ENCODE measurements at places on chromosomes 4 and X.

DNA sequence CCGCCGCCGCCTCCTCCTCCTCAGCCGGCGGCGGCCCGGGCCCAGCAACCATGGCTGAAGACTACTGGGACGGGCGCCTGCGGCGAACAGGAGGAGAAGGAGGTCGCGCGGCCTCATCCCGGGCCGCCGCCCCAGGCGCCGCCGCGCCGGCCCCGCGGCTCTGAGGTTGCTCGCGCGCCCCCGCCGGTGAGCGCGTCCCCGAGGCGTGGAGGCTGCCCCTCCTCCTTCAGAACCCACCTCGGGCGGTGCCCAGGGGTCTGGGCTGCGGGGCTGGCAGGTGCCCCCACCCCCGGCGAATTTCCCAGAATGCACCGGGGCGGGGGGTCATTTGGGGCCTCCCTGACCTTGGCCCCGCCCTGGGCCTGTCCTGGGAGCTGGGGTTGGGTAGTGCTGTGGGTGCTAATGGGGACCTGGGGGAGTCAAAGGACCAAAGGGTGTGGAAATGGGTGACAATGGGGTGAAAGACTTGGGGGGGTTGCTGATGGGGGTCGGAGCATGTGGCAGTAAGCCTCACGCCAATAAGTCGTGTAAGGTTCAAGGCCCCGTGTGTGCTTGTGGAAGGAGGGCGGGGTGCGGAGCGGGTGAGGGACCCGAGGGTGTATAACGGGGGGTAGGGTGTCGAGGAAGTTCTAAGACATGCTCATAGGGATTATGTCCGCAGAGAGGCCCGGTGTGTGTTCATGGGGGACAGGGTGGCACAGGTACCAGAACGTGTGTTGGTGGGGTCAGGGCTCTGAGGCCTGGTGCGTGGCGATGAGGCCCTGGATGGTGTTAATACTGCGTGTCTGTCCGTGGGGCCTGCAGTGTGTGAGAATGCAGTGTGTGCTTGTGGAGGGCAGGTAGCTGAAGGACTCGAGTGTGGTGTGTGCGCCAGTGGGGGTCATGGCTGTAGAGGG lies 687 bp downstream of the CDK16 start:
- peak; percentile 28 for DNase-seq

DNA sequence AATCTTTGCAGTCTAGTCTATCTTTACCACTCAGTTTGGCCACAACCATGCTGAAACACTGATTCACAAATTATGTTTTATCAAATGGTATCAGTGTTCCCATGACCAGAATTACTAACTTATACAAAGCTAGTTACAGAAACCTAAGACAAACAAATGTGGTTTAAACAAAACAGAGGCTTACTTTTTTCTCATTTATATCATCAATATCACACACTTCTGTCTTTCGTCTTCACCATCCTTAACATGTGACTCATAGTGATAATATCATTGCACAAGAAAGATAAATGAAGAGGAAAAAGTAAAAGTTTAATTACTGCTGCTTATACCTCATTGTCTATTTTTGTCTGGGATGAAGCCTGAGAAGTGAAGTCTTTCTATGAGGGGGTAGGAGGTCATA lies 406.6 kb downstream of the PCDH10 start:
- DNase-seq: no peak

DNA sequence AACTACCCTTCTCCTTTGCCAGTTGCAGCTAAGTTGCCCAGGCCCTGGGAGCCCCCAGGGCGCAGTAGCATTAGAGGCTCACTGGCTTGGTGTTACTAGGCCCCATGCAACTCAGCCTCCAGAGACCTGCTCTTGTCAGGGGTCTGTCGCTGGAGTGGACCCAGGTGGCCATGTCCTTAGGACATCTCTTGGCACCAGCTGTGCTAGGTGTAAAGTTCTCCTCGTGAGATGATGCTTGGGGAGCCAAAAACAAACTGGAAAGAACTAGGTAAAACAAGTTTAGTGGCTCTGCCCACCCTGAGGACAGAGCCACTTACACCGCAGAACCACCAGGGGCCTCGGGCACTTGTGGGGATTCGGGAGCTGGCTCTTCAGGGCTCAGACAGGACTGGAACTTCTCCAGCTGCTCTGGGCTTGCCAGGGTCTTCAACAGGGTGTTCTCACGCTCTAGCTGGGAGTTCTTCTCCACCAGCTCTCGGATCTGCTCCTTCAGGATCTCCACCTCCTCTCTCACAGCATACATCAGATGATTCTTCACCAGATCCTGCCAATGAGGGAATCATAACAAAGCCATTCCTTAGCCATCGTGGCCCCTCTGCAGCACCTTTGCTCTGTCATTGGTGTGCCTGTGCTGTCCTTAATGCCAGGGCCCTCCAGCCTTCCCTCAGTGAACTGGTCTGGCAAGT lies 61.2 kb downstream of the TSC22D3 start:
- DNase-seq: no peak

- no peak for DNase-seq
Observed at GRCh38 chr4:99624141-99624719, 33.4 kb downstream of the C4orf54 start.

- no peak for DNase-seq
Observed at GRCh38 chr4:104491481-104492182, 3.1 kb downstream of the CXXC4 start.

DNA sequence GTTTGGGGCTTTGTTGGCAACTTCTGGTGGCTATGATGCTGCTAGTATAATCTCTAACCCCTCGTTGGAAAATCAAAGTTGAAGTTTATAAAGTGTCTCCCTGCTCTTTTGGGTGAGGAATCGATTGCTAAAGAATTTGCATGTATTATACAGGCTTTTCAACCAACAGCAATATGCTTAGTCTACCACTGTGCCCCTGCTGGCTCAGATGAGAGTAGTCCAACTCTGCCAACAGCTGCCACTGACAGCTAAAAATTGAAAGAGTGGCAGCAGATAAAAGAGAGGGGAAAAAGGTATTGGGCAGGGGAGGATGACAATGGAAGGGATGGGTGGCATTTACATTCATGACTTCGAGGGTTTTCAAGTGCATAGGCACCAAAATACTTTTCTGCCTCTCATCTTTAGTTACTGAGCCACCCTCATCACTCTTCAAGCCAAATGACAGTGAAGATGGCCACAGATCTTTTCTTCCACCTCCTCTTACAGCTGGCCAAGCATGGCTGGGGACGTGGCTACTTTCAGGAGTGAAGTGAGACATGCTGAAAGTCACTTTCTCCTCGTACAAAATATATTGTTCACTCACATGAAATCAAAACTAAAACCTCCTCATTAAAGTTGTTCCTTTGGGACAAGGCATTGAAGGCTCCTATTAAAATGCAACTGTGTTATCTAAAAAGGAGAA lies 2.7 kb upstream of the GRIA3 start:
- DNase-seq: no peak

DNA sequence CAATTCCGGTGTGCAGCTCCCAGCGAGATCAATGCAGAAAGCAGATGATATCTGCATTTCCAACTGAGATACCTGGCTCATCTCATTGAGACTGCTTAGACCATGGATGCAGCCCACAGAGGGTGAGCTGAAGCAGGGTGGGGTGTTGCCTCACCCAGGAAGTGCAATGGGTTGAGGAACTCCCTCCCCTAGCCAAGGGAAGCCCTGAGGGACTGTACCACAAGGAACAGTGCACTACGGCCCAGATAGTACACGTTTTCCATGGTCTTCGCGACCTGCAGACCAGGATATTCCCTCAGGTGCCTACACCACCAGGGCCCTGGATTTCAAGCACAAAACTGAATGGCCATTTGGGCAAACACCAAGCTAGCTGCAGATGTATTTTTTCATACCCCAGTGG lies 150.0 kb downstream of the TET2 start:
- no peak for DNase-seq

DNA sequence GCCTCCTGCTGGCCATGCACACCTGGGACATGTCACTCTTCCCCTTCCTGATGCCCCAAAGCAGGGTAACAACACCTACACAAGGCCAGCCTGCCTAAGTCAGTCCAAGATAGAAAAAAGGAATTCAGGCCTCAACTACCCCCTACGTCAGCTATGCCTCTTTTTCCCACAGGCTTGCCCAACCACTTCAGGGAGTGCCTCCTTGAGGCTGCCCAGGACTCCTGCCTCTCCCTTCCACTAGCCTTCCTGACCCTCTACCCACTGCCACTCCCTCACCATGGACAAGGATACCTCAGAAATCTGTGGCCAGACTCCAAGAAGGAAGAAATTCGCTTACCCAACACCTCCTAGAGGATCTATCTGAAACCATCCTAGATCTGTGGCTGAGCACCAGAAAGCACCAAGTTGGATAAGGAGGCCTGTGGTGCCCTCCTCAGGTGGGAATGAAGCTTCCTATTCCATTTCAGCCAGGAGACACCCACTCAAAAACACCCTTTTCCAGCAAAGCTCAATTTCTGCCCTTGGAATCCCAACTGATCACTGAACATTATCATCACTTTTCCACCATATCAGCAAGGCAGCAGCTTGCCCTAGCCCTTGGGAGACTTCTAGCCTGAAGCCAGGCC lies 1.8 kb downstream of the KDM5C start:
- no peak for DNase-seq

GRCh38 chr4:56186808-56187523 lies 200.3 kb downstream of the AASDH start:
- no peak for DNase-seq

- DNase-seq: no peak
Observed at GRCh38 chr4:141703497-141703896, 67.1 kb downstream of the IL15 start.

DNA sequence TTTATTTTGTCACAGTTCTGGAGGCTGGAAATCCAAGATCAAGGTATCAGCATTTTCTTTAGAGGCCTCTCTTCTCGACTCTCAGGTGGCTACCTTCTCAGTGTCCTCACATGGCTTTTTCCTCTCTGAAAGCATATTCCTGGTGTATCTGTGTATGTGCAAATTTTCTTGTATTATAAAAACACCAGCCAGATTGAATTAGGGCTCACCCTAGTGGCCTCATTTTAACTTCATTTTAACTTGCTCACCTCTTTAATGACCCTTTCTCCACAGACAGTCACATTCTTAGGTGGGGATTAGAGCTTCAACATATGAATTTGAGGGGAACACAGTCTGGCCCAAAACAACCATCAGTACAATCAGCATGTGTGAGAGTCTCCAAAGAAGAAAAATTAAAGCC lies 542.4 kb upstream of the FAM241A start:
- DNase-seq: no peak

DNA sequence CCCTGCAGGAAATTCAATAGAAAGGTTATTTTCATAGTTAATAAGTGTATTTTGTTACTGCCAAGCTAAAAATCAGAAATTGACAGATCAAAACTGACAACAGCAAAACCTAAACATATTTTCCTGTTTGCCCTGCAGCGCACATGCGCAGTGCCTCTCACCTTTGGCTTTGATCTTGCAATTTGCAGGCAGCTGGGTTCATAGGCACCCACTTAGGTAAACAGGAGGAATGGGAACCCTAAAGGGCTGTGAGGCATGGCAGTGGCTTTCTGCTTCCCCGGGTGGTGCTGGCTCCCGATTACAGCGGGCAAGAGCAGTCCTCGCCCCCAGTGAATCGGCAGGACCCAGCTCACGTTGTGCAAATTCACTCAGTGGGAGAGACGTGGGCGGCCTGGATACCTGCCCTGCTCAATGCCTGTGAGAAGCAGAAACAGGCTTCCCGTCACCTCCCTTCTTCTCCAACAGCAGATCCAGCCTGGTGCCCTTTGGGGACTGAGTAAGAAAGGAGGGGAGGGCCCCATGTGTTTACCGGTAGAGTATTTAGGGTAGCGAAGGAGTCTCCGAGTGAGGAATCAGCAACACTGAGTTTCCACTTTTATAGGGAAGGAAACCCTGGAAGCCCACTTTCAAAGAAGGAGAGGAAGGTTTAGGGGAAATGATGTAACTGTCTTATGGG lies 25.7 kb downstream of the CCKAR start:
- DNase-seq: no peak

DNA sequence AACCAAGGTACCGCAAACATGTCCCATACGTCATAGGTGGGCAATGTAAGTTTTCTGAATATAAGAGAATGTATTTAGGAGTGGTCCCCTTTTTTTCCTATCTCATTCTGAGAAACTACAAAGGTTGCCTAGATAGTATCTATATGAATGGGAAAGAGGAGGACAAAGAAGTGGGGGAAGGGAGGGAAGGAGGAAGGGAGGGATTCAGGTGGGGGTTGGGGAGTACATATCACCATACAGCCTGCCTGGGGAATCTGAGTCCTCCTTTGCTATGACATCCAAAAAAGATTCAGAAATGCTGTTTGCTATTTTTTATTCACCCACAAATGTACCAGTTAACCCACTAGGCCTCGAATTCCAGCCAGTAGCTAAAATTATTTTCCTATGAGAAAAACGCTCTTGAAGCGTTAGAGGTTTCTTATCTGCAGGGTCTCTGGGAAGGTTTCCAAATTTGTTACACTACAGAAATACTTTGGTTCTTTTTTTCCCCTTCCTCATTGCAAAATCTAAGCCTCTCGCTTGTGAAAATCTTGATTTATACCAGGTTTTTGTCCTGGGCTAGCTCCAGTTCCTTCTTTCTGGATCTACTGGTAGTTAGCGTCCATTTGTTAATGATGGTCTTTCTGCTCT lies 212.9 kb downstream of the NSUN7 start:
- no peak for DNase-seq

GRCh38 chr4:91758487-91758886 lies 545.3 kb upstream of the GRID2 start:
- DNase-seq: no peak

DNA sequence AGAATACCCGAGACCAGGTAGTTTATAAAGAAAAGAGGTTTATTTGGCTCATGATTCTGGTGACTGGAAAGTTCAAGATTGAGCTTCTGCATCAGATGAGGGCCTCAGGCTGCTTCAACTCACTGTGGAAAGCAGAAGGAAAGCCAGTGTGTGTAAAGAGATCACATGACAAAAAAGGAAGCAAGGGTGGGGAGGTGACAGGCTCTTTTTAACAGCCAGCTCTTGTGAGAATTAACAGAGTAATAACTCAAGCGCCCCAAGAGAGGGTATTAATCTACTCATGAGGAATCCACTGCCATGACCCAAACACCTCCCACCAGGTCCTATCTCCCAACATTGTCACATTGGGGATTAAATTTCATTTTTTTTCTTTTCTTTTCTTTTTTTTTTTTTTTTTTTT lies 6.3 kb upstream of the YIPF6 start:
- DNase-seq: no peak

DNA sequence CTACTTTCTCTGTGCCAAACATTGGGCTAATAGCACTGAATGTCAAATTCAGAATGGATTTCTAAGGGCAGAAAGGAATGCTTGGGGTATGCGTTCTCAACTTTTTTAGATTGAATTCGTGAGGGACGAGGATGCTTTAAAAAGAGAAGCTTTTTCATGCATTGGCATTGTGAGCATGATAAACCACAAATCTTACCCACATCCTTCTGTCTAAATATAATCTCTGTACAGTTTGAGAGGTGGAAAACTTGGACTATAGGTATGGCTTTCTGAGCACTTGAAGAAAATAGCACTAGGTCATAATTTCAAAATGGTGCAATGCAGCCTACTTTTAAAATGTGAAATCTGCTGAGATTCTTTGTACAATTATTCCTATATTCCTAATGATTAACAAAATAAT lies 71.4 kb upstream of the HHIP start:
- no peak for DNase-seq

- DNase-seq: no peak
Observed at GRCh38 chrX:348461-349117, 30.0 kb upstream of the GTPBP6 start.

- no peak for DNase-seq
Observed at GRCh38 chrX:42680666-42681065, 97.3 kb downstream of the PPP1R2C start.

All from NK-92 treated with Interleukin-12 subunit alpha and Interleukin-12 subunit beta, amount 100 ng/mL, for 24 hours (cell line).